PC-3 (cell line): ENCODE measurements at places on chromosomes 3 and 15. TPM values are rescaled to one million over a fixed set of nuclear protein-coding genes. Genes with fewer than 3 reads are reported as not detected.
A peak's percentile ranks its signal among the peaks of the same experiment; 100 is the strongest.

GRCh38 chr15:98551936-98552562 lies 96.3 kb upstream of the IGF1R start:
- H3K4me1 ChIP-seq: no peaks in the 10 kb centered on the region
- H3K36me3 ChIP-seq: no peaks in the 10 kb centered on the region
- H3K4me3 ChIP-seq: no peak overlapping the region
- DNase-seq: no peak
- H3K27me3 ChIP-seq: peaks cover 74% of the 10 kb centered on the region

GRCh38 chr15:39597751-39598185 lies 16.9 kb downstream of the THBS1 start:
- peak; percentile 31 for DNase-seq
- no peaks in the 10 kb centered on the region for H3K27me3 ChIP-seq
- H3K27ac ChIP-seq: no peak overlapping the region
- peaks cover 48% of the 10 kb centered on the region for H3K36me3 ChIP-seq
- no peak overlapping the region for H3K4me3 ChIP-seq
- peaks cover 28% of the 10 kb centered on the region for H3K4me1 ChIP-seq

GRCh38 chr3:7423995-7424394 lies 563.1 kb downstream of the GRM7 start:
- no peaks in the 10 kb centered on the region for H3K27me3 ChIP-seq
- no peaks in the 10 kb centered on the region for H3K36me3 ChIP-seq
- H3K4me1 ChIP-seq: no peaks in the 10 kb centered on the region
- H3K27ac ChIP-seq: no peak overlapping the region
- DNase-seq: no peak

The TTLL13 gene
- not detected in 2 replicates for total RNA-seq

The POPDC2 gene
- 0.62 and 0.98 TPM in 2 replicates for total RNA-seq

The CSTA gene
- total RNA-seq: not detected in 2 replicates
